H7 (cell line): ENCODE measurements at places on chromosomes 3 and 15.

- peak; percentile 55 for DNase-seq
These were observed 265.9 kb downstream of the SHQ1 start for GRCh38 chr3:72582211-72582878.

GRCh38 chr15:66927201-66928077, 138.0 kb upstream of the SMAD3 start:
- DNase-seq = no peak

- no peak for DNase-seq
These were observed 31.8 kb downstream of the PLD1 start for GRCh38 chr3:171778493-171778892.

DNA sequence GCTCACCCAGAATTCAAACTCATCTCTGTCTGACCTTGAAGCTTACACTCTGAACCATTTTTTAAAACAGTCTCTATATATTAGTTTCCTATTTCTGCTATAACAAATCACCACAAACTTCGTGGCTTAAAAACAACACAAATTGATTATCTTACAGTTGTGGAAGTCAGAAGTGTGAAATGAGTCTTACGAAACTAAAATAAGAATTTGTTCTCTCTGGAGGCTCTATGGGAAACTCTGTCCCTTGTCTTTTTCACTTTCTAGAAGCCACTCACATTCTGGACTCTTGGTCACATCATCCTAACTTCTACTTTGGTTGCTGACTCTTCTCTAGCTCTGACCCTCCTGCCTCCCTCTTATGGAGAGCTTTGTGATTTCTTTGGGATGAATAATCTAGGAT, 429.3 kb upstream of the THBS1 start:
- DNase-seq = no peak

GRCh38 chr3:38028621-38029361, 651 bp downstream of the PLCD1 start:
- peak; percentile 83 for DNase-seq

DNA sequence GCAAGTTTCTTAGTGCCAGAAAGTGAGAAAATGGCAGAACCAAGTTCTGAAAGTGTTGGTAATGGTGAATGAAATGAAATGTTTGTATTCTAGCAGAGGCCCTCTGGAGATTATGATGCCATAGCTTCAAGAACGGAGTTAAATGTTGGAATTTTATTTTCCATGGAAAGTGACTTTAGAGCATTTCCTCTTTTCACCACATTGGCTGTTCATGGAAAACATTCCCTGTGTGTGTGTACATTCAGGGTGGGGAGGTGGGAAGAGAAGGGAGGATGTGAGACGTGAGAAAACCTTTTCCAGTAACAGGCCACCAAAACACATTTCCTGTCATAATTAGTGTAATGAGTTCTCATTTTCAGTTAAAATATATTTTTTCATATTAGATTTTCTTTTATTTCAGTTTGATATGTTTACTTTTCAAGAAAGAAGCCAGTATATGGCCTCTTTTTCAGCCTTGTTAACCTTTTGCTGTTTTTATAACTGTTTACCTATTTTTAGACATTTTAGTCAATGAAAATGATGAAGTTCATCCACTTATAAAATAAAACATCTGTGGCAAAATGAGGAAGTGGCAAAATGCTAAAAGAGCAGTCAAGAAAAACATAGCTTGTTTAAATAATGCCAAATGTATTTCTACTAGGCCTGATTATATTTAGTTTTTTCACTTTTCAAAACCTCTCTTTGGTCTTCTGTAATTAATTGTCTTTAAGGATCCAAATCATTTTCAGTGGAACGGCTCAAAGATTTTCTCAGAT, 21.6 kb downstream of the SAMMSON start:
- DNase-seq = no peak

DNA sequence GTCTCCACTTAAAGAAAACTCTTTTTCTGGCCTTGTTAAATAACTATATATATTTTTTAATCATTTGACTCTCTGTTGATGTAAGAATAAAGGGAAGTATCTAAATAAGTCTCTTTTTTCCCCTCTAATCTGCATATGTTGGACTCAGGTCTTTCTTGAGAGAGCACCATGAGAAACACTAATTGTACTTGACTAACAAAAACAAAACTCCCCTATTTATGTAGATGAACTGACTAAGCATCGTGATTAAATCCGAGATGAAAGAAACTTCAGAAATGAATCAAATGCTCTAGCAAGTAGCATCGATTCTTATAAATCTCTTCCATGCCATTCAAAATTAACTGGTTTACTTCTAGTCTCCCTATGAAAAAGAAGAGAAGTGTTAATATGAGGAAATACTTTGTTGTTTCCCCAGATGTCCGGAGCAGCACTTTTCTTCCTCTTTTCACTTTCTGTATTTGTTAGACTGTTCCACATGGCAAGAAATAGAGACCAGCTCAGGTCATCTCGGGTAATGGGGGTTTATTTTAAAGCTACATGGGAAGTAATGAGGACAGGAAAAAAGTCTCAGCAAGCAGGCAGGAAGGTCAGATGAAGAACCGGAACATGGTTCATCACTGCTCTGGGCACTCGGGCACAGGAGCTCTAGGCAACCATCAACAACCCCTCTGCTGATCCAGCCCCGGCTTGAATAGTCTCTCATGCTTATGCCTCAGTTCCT, 288.3 kb downstream of the CNTN6 start:
- no peak for DNase-seq

DNA sequence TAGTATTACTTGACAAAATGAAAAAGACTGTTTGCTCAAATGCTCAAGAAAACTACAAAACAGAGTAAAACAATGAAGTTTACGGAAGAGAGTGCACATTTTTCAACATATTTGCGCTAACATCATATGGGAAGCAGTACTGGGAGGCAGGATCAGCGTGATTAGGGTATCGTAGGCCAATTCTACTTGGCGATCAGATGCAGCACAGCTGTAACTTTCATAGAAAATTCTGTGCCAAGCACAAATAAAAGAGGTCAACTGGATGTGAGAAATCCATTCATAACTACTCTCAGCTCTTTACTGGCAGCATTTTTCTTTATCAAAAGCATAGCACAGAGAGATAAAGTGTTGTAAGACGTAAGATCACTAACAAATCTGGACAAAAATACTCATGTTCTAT, 1196.3 kb upstream of the GBE1 start:
- DNase-seq = no peak

GRCh38 chr15:89179966-89180875, 41.2 kb downstream of the RLBP1 start:
- DNase-seq = no peak

- DNase-seq = peak; percentile 89
These were observed 29.8 kb upstream of the PRR23E start for GRCh38 chr3:127162947-127163645.

DNA sequence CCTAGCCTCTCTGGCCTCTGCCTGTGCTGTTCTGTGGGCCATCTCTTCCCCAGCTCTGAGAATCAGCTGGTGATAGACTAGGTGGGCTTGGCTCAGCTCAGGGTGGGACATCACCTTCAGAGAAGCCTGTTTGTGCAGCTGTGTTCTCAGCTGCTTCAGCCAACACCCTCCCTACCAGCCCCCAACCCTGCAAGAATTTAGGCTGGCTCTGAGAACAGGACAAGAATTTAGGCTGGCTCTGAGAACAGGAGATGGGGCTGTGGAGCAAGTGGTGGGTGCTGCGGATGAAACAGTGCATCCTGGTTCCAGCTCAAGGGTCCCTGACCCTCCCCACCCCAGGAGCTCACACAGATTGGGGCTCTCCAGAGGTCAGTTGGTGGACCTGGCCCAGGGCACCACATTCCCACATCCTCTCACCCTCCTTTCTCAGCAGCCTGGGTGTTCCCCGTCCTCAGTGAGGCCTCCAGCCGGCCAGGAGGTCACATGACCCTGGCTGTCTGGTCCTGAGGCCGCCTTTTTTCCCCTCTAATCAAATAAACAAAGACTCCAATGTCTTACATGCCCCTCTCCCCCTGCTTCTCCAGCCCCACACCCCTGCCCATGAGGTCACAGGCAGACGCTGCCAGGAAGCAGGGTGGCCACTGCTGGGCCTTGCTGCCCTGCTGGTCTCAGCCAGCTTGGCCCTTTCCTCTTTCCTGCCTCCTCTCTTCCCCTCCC, 14.9 kb downstream of the PLEKHO2 start:
- DNase-seq = peak; percentile 57

DNA sequence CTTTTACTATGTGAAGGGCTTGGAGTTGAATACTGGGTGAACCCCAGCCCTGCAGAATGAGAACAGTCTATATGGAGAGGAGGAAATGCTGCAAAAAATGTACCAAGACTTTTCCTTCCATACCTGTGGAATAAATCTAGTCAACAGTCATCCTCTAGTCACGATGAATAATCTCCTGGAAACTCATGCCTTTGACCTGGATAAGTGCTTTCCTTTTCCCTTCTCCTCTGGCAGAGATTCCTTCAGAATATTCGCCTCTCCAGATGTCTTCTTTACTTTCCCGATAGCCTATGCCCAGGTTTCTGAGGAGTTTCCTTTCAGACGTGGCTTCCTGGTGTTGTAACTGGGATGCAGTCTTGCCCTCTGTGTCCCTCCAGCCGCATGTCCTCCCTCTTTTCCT, 28.1 kb downstream of the CCNL1 start:
- DNase-seq = no peak

- no peak for DNase-seq
These were observed 53.6 kb upstream of the MAP3K13 start for GRCh38 chr3:185309302-185309701.

GRCh38 chr3:156181509-156181908, 61.1 kb downstream of the KCNAB1 start:
- DNase-seq = no peak

DNA sequence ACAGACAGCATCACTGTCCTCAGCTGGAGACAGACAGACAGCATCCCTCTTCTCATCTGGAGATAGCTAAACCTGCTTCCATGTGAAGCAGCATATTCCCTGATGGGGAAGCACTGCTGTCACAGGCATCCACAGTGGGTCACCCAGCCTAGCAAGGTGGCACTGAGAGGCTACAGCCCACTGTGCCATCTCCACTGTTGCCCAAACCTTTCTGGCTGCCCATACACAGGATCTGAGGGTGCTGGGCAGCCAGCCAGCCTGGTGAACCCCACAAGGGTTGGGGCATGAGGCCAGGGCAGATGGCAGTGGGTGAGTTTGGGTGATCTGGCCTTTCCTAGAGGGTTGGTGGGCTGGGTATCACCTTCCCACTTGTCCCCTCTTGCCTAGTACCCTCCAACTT, 11.7 kb downstream of the CHST13 start:
- no peak for DNase-seq

- no peak for DNase-seq
These were observed 126.4 kb downstream of the PTPRG start for GRCh38 chr3:61687663-61688306.

DNA sequence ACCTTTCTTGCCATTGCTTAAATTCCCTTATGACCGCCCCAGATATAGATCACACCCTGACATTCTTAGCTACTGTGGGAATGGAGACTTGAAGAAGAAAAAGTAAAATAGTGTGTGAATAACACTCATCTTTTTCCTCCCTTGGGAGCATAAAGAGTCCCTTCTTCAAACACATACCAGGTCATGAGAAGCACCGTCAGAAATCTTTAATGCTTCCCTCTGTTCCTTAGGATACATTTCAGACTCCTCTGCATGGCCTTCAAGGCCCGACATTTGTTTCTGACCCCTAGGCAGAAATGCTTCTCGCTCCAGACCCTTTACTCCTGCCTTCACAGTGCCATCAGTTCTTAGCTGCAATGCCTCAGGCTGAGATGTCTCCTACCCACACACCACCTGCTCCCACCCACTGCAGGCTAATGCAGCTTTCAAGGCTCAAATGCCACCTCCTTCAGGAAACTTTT, 143.8 kb upstream of the IL12A start:
- no peak for DNase-seq

GRCh38 chr15:72486144-72486543, 12.0 kb downstream of the ARIH1 start:
- no peak for DNase-seq

DNA sequence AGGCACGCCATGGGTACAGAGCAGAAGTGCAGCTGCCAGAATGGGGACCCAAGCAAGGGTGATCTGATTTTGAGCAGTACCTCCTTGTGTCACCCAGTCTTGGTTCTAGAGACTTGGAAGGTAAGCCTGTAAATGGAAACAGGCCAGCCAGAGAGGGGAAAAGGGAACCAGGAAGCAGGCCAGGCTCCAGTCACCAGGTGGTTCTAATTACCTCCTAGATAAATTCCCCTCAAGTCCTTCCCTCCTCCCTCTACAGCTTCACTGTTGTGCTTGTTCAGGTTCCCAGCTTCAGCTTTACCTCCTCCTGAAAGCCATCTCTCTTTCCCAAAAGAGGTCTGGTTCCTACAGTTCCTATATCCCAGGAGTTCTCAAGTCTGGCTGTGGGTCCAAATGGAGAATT, 58.8 kb upstream of the SLC7A14 start:
- DNase-seq = no peak

GRCh38 chr15:100671858-100672543, 69.6 kb downstream of the ASB7 start:
- DNase-seq = peak; percentile 77

DNA sequence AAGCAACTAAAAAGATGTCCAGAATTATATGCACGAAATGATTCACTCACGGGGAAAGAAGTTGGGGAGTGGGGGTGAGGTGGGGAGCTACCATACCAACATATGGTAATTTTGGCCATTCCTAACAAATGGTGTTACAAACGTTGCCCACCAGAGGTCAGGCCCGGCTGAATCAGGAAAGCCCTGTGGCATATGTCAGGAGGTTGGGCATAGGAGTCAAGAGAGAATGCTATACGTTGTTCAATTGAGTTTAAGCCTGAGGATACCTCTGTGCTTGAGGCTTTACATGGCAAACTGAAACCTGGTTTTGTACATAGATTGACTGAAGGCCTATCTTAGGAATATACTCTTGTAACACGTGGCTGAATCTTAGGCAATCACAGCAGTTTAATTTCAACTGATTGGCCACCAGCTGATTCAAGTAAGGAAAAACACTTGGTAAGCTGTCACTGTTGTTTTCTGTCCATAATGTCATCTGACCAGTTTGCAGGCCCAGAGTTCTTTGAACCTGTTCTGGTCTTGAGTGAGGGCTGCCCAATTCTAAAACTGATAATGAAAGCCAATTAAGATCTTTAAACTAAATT, 23.4 kb upstream of the SLC2A2 start:
- DNase-seq = peak; percentile 66

DNA sequence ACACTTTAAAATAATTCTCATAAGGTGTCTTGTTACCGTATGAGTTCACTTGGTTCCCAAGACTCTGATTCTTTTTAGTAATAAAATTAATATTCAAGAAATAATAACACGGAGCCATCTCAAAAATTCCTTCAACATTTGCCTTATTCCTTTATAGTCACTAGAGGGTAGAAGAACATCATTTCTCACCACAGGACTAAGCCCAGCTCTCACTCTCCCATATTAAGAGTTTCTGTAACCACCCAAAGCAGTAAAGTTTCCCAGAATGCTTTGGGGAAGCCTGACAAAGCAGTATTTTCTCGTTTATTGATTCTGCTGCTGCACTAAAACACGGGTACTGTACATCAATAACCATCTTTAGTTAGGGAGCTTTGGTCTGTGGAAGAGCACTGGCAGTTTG, 114.9 kb downstream of the MCTP2 start:
- DNase-seq = no peak

- DNase-seq = no peak
These were observed 77.5 kb upstream of the PIAS1 start for GRCh38 chr15:67976506-67977073.
